ENCODE measurements at places on chromosomes 7 and 10.

- peak; percentile 15 for DNase-seq
Measured at GRCh38 chr10:101935431-101935830, 91.8 kb upstream of the KCNIP2 start.

- DNase-seq: no peak
Measured at GRCh38 chr7:136874393-136875032, 6.1 kb downstream of the CHRM2 start.

GRCh38 chr7:130867039-130867438 is 133.0 kb upstream of the KLF14 start:
- no peak for DNase-seq

- no peak for DNase-seq
Measured at GRCh38 chr7:69951458-69951857, 353.2 kb downstream of the AUTS2 start.

GRCh38 chr7:35185908-35186731 is 67.8 kb downstream of the TBX20 start:
- peak; percentile 40 for DNase-seq

DNA sequence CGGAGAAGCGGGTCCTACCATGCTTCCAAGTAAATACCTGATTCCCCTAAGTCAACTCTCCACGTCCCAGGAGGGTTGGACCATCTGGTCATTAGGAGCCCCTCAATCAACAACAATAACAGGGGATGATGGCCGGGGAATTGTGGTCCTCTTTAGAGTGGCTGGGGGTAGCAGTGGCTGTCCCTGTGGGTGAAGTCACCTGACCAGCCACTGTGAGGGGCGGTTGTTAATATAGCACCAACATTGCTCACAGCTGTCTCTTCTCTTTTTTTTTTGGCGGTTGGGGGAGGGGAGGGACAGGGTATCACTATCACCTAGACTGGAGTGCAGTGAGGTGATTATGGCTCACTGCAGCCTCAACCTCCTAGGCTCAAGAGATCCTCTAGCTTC is 67.9 kb downstream of the SPDYE5 start:
- no peak for DNase-seq

- DNase-seq: peak; percentile 93
Measured at GRCh38 chr10:27192284-27192683, 37.1 kb downstream of the MASTL start.

DNA sequence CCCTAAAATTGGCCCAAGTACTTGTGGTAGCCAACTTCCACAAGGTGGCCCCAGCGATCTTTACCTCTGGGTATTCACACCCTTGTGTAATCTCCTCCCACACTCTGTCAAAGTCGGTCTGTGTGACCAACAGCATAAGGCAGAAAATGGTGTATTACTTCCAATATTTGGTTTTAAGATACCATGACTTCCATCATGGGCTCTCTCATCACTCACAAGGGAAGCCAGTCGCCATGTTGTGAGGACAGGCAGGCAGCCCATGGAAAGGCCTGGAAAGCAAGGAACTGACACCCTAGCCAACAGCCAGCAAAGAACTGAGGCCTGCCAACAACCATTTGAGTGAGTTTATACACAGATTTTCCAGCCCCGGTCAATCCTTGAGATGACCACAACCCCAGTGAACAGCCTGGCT is 91.0 kb upstream of the KMT2E start:
- DNase-seq: peak; percentile 93

- no peak for DNase-seq
Measured at GRCh38 chr7:109873296-109873695, 1217.6 kb upstream of the LRRN3 start.

DNA sequence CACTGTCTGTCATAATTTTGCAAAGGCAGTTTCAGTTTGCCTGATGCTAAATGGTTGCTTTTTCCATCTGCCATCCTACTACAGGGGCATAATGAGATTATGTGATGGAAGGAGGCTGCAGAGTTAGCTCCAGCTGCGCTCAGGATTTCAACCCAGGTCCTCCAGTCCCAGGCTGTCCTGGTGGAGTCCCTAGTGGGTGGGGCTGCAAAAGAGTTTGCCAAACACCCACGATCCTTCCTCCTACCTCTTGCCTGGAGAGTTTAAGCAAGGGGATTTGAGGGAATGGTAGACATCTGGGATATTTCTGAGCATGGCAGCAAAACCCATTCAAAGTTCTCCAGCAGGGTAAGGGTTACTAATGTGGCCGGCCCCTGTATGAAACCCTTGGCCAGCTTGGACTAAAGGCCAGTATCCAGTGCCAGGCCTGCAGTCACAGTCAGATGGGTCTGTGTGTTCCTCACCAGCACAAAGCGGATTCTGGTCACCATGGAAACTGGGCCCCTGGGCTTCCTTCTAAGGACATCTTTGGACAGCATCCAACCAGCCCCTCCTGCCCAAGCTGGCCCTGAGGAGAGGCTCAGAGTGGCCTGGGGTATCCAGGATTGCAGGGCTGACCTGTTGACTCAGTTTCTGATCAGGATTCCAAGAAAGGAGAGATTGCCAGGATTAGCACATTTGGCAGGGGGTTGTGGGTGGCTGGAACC is 42.7 kb upstream of the CHST3 start:
- DNase-seq: peak; percentile 62

- peak; percentile 11 for DNase-seq
Measured at GRCh38 chr10:50362547-50363125, 111.3 kb upstream of the ASAH2 start.

DNA sequence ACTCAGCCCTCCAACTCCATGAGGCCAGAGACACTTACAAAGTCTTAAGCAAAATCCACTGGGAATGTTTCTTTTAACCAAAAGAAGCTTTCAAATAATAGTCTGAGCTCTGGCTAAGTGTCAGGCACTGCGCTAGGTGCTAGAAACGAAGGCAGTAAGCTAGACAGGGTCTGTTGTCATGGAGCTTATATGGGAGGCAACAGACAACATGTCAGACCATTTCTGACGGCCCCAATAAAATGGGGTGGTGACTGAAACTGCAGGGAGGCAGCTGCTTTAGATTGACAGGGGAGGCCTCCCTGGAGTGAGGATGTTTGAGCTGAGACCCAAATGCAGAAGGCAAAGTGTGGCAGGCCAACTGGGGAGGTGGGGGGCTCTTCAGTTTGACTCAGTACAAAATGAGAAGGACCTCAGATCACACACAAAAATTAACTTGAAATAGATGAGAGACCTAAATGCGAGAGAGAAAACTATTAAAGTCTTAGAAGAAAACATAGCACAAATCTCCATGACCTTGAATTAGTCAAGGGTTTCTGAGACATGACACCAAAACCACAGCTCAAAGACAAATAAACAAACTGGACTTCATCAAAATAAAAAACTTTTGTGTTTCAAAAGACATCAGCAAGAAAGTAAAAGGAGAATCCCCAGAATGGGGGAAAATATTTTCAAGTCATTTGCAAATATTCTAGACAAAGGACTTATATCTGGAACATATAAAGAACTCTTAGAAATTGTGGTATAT is 40.6 kb downstream of the SH3PXD2A start:
- no peak for DNase-seq

GRCh38 chr7:33354201-33354600 is 224.8 kb downstream of the BBS9 start:
- DNase-seq: no peak

- DNase-seq: peak; percentile 73
Measured at GRCh38 chr7:34158368-34159153, 253.2 kb downstream of the BMPER start.

- no peak for DNase-seq
Measured at GRCh38 chr10:86941426-86941825, 16.0 kb downstream of the MMRN2 start.

DNA sequence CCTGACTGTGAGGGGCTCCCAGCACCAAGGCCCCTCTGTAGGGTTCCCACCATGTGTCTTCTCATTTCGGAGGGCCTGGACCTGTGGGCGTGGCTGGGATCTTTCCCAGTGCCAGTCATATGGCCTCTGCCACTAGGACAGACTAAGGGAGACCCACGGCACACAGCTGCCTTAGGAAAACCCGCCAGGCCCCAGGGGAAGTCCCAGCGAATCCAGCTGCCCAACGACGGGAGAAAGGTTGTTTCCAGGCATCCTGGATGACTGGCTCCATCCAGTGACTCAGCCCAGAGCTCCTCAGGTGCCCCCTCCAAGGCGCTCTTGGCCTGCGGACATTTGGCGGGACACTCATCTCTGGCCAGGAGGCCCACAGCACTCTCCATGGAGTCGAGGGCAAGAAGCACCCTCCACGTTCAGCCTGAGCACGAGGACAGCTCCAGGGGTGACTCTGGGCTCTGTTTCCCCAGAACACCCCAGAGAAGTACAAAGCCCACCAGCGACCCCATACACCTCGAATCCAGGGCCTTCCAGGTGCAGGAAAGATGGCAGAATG is 39.9 kb downstream of the PWWP2B start:
- no peak for DNase-seq

DNA sequence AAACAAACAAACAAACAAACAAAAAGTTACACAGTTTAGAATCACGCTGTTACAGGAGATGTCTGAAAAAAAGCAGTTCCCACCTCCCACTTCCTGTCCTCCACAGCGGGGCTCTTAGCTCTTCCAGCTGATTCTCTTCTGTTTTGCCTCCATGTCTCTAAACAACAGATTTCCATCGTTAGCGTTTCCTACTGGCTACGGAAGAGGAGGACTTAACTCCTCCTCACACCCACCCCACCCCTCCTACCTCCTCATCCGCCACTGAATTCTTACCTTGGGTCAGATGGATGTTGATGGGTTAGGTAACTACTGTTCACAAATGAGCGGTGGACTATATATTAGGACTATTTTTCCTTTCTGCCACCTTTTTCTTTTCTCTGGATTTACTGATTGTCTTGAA is 36.8 kb upstream of the NUB1 start:
- DNase-seq: no peak

DNA sequence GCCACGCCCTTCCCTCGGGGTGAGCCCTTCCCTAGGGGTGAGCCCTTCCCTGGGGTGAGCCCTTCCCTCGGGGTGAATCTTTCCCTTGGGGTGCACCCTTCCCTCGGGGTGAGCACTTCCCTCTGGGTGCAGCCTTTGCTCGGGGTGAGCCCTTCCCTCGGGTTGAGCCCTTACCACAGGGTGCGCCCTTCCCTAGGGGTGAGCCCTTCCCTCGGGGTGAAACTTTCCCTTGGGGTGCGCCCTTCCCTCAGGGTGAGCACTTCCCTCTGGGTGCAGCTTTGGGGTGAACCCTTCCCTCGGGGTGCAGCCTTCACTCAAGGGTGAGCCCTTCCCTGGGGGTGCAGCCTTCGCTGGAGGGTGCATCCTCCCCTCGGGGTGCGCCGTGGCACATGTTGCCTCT is 34.6 kb upstream of the INSIG1 start:
- DNase-seq: no peak

DNA sequence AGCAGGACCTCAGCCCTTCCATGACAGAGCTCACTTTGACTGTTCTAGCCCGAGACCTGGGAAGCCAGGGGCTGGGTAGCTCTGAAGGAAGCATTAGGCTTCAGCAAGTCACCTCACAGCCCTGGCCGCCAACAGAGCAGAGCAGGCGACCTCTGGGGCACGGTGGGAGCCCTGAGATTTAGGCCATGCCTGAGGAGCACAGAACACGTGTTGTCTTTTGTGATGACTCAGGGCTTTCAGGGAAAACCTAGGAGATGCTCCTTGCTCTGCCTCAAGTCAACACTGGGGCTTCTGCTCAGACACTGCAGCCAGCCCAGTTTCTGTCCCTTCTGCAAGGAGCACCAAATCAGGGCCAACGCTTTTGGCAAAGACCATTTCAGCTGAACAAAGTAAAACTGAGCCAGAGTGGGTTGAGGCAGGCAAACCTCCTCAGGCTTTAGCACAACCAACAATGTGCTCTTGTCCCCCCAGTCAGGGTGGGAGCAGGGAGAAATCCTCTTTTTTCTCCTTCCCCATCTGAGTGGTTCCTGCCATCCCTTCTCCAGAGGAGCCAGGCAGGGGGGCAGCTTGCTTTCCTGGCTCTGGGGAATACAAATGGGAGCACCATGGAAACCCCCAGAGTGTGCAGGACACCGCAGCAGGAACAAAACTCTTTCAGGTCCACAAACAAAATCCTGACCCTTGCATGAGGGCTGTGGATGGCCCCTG is 14.4 kb downstream of the CAMK2G start:
- DNase-seq: no peak

DNA sequence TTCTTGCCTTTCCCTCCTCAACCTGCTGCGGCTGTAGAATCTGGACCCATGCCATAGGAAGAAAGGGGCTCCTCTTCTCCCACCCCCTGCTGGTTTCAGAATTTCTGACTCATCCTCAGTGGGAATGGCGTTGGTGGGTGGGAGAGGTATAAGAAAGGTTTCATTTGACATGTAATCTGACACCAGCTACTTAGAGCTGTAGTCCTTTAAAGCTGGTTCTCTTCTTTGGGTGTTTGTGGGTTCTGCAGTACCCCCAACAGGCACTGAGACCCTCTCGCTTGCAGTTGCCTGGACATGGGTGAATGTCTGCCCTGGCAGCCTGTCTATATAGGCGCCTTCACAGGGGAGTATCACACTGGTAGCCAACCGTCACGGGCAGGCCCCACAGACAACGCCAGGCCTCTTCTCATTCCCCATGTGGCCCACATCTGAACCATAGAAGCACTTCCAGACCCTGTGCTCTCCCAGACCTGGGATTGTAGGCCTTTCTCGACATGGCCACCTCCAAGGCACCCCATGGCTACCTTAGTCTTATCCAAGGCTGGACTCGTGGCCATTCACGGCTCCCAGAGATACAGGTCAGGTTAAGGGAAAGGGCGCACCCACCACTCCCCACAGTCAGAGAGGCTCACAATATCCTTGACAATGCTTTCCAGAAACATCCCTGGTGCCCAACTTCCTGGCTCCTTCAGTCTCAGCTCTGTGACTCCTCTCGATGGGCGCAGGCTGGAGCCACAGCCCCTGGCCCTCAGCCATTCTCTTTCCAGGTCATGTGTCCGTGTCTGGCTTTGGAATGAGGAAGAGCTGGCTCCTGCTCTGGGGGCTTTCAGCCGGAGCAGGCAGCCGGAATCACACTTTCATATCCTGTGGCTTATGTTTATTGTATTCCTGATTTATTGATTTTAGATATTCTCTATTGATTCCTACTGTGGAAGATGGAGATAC is 17.5 kb downstream of the ZNF862 start:
- peak; percentile 28 for DNase-seq

- DNase-seq: no peak
Measured at GRCh38 chr10:73840056-73840402, 28.6 kb upstream of the NDST2 start.

DNA sequence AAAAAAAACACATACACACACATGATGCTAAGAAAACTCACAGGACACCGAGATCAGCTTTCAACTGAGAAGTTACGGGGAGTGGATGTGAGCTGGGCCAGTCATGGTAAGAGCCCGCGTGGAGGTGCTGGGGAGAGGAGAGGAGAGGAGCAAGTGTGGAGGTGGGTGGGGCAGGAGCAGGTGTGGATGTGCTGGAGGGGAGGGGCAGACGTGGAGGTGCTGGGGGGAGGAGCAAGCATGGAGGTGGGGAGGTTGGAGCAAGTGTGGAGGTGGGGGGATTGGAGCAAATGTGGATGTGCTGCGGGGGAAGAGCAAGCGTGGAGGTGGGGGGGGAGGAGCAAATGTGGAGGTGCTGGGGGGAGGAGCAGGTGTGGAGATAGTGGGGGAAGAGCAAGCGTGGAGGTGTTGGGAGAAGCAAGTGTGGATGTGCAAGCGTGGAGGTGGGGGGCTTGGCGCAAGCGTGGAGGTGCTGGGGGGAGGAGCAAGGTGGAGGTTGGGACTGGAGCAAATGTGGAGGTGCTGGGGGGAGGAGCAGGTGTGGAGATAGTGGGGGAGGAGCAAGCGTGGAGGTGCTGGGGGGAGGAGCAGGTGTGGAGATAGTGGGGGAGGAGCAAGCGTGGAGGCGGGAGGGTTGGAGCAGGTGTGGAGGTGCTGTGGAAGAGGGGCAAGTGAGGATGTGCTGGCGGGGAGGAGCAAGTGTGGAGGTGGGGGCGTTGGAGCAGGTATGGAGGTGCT is 24.5 kb upstream of the NCAPG2 start:
- DNase-seq: no peak

GRCh38 chr7:130493275-130493873 is 1.5 kb downstream of the MEST start:
- DNase-seq: peak; percentile 20

Data from fibroblast of the aortic adventitia (primary cell).